Spleen (tissue), 13 donors: ENCODE measurements at places on chromosomes 7 and 10. TPM values are rescaled to one million over a fixed set of nuclear protein-coding genes. Genes with fewer than 3 reads are reported as not detected.

The TM9SF3 gene
- 97.5 TPM for total RNA-seq

The ACTA2 gene
- 1,421 TPM for total RNA-seq

The SPDYE16 gene
- 0.64 TPM for total RNA-seq

The IGFBP3 gene
- 90.1 TPM for total RNA-seq

The THNSL1 gene
- total RNA-seq = 2.9 TPM

The ADRB1 gene
- total RNA-seq = 2.6 TPM
